ENCODE measurements at places on chromosomes 7 and 10.

- no peak for DNase-seq
Measured at GRCh38 chr10:28806951-28807759, 129.8 kb downstream of the BAMBI start.

DNA sequence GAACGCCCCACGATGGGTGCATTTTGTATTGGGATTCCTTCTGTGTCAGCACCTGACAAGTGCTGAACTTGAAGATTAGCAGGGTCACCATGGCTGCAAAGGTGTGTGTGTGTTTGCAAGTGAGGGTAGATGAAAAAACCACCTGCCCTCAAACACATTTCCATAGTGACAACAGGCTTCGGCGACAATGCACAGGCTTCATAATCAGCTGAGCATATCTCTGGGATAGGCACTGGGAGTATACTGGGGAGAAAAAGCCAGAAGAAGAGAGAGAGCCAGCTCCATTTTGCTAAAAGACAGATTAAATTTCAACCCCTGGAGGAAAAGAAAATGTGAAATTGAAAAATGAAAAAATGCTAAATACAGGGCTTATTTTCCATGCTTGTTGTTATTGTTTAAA is 656.1 kb downstream of the INHBA start:
- no peak for DNase-seq

DNA sequence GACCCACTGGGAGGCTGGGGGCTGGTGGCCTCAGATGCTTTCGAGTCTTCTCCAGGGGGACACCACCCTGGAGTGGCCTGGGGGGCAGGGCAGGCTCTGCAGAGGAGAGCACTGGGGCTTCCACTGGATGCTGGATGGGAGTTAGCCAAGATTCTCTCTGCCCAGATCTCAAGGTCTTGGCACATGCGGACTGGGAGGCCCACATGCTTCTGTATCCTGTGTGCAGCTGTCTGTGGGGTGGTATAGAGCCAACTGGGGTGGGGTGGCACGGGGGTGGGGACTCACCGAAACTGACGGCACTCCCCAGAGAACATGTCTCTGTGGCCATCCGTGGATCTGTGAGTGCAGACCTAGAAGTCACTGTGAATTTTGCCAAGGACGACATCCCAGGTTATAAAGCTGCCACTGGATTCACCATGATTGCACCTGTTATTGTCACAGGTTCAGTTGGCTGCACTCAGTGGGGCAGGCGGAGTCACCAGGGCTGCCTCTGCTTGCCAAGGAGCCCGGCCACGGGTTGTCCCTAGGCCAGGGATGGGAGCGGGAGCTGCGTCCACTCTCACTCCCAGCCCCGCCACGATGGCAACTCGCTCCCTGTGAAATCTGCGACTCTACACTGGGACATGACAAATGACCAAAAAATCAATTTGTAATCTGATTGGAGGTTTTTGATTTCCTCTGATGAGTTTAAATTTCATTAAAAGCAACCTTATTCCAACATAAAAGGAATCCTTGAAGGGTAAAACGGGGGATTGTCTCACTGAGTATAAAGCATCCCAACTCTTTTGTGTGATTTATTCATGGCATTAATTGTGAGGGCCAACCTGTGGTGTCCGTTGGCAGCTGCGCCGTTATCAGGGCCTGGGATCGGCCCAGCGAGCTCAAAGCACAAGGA is 131.3 kb downstream of the EBF3 start:
- DNase-seq: no peak

DNA sequence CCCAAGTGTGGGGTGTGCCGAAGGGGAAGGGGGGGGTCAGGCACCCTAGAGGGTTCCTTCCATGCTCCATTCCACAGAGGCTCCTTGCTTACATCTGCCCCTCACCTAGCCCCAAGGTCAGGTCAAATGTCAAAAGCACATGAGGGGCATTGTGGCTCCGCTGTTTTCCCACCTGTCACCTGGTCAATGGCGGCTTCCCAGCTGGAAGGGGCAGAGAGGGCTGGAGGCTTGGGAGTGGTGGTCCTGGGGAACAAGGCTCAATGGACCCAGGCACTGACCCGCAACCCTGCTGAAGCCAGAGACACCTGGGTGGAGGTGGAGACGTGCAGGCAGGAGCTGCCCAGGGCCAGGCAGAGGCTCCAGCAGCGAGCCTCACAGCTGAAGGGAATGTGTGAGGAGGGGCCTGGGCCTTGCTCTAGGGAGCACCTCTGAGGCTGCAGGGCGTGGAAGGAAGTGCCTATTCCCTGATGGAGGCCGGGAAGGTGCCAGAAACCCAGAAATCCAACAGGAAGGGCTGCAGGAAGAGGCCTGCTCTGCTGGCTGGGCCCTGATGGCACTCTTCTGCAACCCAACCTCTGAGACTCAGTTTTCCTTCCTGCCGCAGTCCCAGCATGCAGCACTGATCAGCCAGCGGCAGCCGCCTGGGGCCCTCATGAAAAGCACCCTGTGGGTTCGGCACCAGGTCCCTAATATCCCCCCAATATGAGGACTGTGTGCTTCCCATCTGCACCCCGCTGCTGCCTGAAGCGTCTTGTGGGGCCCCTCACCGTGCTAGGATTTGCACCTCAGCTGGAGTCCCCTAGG is 16.0 kb downstream of the RASGEF1A start:
- DNase-seq: no peak

GRCh38 chr7:139058943-139059342 is 23.1 kb upstream of the ZC3HAV1L start:
- no peak for DNase-seq

GRCh38 chr10:117457071-117457810 is 82.0 kb upstream of the PDZD8 start:
- no peak for DNase-seq

DNA sequence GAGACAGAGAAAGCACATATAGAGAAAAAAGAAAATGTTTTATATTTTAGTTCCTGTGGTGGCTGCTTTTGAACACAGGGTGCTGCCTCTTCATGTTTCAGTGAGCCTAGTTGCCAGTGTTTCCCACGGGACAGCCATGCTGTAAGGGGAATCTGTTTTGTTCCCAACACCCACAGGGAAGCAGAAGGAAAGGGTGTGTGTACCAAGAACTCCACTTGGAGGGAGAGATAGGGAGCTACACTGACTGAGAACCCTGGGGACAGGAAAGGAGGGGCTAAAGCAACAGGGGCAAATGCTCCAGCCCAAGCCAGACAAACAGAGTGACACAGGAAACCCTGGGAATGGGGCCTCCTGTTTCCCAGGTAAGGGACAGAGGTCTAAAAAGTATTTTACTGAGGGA is 40.2 kb downstream of the FRMPD2 start:
- DNase-seq: no peak

DNA sequence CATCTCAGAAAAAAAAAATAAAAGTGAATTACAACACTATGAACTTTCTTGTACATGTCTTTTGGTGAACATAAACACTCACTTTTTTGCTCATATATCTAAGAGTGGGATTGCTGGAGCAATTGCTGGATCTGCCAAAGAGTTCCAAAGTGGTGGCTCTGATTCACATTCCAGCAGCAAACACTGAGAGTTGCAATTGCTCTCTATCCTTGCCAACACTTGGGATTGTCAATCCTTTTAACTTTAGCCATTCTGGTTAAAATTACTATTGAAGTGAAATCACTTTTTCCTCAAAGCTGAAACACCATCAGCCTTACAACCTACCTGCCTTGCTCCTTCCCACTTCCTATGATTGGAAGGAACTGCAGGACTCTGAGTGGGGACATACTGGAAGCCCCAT is 70.7 kb downstream of the CDHR3 start:
- no peak for DNase-seq

DNA sequence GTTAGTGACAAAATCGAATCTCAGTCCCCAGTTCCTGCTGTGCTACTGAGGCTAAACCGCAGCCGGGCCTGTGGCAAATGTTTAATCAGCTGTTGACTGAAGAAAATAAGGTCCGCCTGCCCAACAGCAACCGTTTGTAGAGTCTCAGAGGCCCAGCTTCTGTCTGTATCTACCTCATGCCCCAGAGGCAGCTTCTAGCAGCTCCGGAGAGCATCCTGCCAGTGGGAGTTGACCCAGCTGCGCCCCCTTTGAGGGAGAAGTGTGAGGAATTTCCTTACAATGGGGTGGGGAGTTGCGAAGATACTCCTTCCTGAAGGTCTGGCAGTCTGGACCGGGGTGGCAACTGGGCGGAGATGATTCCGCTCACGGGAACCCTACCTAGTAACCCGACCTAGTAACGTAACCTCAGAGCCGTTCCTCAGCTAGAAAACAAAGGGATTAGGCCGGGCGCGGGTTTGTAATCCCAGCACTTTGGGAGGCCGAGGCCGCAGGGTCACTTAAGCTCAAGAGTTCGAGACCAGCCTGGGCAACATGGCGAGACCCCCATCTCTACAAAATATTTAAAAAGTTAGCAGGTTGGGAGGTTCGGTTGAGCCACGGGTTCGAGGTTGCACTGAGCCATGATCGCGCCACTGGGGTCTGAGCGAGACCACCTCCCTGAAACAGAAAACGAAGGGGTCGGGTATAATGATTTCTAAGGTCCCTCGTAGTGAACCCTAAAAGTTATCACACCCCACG is 846 bp upstream of the ZNF775 start:
- peak; percentile 23 for DNase-seq
